ENCODE measurements at places on chromosomes 5 and 9. TPM values are rescaled to one million over a fixed set of nuclear protein-coding genes. Genes with fewer than 3 reads are reported as not detected.

DNA sequence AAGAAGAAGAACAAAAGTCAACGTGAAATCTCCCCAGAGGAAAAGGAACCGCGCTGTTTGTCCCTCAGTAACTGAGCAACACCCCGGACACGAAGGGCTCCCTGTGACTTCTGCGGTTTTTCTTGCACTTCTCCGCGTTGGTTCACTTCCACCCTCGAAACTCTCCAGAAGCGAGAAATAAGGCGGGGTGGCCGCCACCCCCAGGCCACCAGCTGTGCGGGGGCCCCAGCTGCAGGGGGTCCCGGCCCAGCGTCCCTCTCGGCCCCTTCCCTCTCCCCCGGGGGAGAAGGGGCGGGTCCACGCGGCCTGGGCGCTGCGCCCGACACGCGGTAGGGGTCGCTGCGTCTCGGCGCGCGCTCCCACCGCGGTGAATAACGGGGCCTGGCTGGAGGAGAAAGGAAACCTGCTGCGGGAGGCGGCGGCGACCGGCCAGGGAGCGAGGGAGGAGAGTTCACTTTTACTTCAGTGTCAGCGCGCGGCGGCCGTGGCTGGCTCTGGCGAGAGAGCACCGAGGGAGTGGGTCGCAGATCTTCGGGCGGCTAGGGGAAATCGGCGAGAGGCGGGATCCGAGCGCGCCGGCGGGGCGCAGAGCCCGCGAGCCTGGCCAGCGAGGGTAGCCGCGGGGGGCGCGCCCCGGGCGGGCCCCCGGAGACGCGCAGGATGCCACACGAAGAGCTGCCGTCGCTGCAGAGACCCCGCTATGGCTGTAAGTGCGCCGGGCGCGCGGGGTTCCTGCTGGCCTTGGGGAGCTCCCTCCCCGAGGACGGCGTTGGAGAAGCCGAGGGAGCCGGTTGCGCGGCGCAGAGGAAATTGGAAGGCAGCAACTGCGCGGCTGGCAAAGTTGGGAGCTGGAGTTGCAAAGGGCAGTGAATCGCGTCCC is at the start of gene IQGAP2:
IQGAP2 (plus strand) TSS at position 400 of the 880 bp plus-strand sequence; CDS start at position 661, 261 bp downstream.
- peak within 1 kb of the TSS; percentile 98 for H3K27ac ChIP-seq
- H3K4me1 ChIP-seq: peaks cover 43% of the 10 kb centered on the region
- peak within 1 kb of the TSS; percentile 86 for H3K4me3 ChIP-seq
- H3K36me3 ChIP-seq: no peaks in the 10 kb centered on the region

DNA sequence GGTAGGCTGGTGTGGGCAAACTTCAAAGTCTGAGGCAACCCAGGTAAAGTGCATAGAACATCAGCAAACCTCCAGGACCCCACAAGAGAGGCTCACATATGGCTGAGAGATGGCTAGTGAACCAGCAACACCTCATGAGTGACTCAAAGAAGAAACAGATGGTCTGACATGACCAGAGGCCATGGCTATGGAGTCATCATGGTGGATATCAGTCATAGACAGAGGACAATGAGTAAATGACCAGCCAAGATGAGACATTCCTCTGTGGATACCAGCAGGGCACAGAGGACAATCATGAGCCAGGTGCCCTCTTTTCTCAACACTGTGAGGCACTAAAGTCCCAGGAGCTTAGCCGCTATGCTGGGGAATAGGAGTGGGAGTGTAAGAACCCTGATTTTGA is 180.8 kb downstream of the RASEF start:
- no peaks in the 10 kb centered on the region for H3K36me3 ChIP-seq
- H3K27ac ChIP-seq: no peak overlapping the region
- H3K4me1 ChIP-seq: no peaks in the 10 kb centered on the region
- no peak for DNase-seq
- H3K27me3 ChIP-seq: no peaks in the 10 kb centered on the region

The S1PR3 gene
- total RNA-seq: 1.00 TPM

DNA sequence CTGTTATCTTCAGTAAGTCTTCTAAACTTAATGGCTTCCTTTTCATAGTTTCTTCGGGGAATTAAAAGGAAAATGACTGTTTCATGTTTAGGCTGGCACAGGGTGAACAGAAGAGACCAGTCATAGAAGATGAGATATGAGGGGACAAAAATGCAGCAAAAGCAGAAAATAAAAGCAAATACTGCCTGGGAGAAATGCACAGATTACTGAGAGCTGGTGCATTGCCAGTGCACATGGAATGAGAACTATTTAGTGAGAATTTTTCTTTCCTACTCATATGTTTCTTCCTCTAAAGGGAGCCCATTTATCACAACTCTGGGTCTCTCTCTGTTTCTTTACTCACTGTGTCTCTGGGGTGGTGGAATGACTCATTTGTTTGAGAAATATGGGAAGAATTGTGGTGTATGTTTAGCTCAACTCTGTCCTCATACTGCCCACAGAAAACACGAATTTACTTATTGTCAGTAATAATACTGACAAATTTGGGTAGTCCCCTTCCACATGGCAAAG is 25.9 kb upstream of the ANKRD55 start:
- no peaks in the 10 kb centered on the region for H3K27me3 ChIP-seq
- no peaks in the 10 kb centered on the region for H3K36me3 ChIP-seq

- H3K27me3 ChIP-seq: no peaks in the 10 kb centered on the region
- no peak overlapping the region for H3K4me3 ChIP-seq
- no peak for DNase-seq
These were observed 244.9 kb upstream of the KLF4 start for GRCh38 chr9:107734256-107735013.

The UAP1L1 gene
- 24.6 TPM for total RNA-seq

DNA sequence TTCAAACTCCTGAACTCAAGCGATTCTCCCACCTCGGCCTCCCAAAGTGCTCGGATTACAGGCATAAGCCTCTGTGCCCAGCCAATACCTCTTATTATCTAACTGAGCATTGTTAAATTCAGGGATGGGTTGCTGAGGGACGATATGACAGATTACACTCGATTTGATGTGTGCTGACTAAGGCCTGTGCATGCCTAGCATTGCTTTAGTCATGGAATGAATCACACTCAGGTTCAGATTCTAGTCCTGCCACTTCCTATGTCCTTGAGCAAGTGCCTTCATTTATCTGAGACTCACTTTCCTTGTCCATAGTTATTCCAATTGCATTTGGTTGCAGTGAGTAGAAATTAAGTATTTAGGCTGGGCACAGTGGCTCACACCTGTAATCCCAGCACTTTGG is 19.5 kb downstream of the THBS4 start:
- no peaks in the 10 kb centered on the region for H3K36me3 ChIP-seq
- no peak overlapping the region for H3K27ac ChIP-seq
- no peak for DNase-seq
- no peak overlapping the region for H3K4me3 ChIP-seq

- H3K4me3 ChIP-seq: no peak overlapping the region
- no peaks in the 10 kb centered on the region for H3K4me1 ChIP-seq
- H3K27me3 ChIP-seq: no peaks in the 10 kb centered on the region
- DNase-seq: no peak
These were observed 84.1 kb upstream of the MEGF10 start for GRCh38 chr5:127206320-127207113.

The PCDHA12 gene
- total RNA-seq: not detected

GRCh38 chr5:131328536-131329285 is 64.9 kb downstream of the CDC42SE2 start:
- peak overlapping the region; percentile 8 for H3K27ac ChIP-seq
- no peaks in the 10 kb centered on the region for H3K36me3 ChIP-seq
- no peaks in the 10 kb centered on the region for H3K27me3 ChIP-seq
- DNase-seq: peak; percentile 9
